NCI-H1694 treated with DMSO at 0.1 percent for 48 hours (cell line): ENCODE measurements at places on chromosomes 13 and 19.

DNA sequence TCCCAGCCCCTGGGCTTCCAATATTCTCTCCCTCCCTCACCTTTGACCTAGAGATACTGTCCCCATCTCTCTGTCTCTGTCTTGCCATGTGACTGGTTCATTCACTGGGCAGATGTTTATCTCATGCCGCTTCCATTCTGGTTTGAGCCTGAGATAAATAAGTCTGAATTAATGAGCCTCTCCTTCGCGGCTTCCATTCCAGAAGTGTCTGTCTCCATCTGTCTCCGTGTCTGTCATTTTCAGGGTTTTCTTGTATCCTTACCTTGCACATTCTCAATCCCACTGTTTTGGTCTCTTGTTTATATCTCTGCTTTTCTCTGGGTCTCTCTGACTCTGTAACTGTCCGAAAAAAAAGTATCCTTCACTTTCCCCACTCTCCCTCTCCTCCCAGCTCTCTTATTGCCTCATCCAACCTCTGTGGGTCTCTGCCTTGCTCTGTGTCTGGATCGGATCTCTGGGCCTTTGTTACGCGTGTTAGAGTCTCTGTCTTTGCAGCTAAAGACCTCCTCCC is 4.3 kb downstream of the SPHK2 start:
- no peak for DNase-seq

DNA sequence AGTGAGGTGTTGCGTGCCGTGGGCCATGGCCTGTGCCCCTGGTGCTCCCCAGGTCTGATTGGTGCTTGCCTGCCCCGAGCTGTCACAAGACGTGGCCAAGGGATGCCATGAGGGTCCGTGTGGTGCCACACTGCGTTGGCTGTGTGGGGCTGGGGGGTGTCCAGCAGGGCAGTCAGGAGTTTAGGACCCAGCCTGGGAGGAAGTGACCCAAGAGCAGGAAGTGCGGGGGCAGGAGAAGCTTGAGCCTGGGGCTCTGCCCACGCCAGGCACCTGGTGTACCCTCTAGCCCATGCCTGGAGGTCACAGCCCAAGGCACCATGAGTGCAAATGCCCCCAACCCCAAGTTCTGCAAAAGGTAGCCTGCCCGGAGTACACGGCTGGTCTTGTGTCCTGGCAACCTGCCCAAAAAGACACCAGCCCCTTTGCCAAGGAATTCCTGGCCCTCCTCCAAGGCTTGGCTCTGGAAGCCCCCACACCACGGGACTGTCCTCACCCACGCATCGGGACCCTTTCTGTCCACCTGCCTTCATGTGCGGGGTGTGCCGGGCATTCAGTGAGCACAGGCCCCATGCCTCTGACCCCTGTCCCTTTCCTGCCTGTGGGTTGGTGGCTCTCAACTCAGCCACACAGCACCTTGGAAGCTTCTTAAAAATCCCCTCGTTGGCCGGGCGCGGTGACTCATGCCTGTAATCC is 24.9 kb downstream of the MPND start:
- DNase-seq: no peak

- peak; percentile 2 for DNase-seq
Observed at GRCh38 chr13:76331943-76332712, 554.1 kb downstream of the KCTD12 start.

DNA sequence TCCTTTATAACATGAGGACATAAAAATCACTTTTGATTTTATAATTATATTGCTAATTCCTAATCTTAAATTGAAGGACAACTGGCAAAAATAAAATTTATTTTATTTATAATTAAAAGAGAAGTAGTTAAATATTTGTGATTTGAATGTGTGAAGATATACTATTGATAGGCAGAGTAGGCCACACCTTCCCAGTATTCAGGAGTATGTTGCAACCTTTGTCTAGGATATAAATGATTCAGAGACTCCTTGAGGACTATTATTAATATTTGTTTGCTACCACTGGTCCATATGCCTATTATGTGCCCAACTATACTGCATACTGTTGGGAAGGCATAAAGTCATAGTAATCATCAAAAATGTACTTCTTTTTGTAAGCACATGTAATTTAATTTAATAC is 94.2 kb downstream of the CDADC1 start:
- DNase-seq: no peak

DNA sequence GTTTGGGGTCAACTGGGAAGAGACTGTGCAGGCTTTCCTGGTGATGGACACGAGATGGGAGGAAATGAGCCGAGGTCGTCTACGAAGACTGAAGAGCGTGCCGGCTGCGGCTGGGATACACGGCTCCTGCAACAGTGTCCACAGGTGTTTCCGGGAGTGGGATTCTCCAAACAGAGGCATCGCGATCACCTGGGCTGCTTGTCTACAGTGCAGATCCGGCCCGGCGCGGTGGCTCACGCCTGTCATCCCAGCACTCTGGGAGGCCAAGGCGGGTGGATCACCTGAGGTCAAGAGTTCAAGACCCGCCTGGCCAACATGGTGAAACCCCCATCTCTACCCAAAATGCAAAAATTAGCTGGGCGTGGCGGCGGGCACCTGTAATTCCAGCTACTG is 11.6 kb upstream of the SLC39A3 start:
- DNase-seq: no peak

- no peak for DNase-seq
Observed at GRCh38 chr13:33515146-33515545, 229.6 kb upstream of the STARD13 start.

- DNase-seq: no peak
Observed at GRCh38 chr13:76023652-76024051, 387.5 kb downstream of the LMO7 start.

GRCh38 chr19:33998302-33998701 is 174.0 kb upstream of the LSM14A start:
- no peak for DNase-seq

GRCh38 chr19:2273356-2274184 is 8.4 kb downstream of the PEAK3 start:
- peak; percentile 15 for DNase-seq

DNA sequence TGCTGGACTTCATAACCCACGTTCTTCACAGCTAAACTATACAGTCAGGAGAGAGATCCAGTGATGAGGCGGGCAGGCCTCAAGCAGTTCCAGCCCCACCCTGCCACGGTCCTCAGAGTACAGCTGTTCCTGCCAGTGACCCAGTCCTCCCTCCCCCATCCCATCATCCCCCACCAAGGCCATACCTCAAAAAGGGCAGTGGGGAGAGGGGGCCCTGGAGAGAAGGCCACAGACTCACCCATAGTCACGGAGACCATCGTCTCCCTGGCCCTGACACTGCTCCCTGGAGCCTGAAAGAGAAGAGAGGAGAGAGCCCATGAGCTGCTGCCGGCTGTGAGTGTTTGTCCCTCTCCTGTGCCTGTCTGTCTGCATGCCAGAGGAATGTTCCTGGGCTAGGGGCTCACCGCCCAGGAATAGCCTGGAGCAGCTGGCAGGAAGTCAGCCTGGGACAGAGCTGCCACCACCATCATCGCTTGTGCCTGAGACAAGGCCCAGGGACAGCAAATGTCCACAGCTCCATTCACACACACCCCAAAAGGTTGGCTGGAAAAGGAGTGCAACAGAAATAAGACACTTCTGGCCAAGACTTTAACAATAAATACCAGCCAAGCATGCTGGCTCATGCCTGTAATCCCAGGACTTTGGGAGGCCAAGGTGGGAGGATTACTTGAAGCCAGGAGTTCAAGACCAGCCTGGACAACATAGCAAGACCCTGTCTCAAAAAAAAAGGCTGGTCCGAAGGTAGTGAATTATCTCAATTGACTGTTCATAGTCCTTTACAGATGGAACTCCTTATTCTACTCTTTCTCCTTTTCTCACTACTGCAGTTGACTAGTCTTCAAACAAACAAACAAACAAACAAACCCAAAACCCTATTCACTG is 6.4 kb downstream of the C19orf47 start:
- DNase-seq: no peak

DNA sequence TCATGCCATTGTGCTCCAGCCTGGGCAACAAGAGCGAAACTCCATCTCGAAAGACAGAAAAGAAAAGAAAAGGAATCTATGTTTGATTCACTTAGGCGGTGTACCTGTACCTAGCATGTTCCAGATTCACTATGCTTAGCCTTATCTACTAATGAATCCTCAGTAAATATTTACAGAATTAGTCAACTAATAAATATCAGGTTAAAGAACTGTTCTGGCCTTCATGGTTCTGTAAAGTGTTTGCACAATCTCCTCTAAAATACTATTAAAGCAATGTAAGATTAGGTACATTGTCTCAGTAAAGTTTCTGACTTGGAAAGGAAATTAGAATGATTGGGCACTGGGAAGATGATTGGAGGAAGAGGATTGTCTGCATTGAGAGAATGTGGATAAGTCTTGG is 2770.4 kb downstream of the PCDH9 start:
- DNase-seq: no peak

- no peak for DNase-seq
Observed at GRCh38 chr19:55068950-55069864, 6.3 kb upstream of the RDH13 start.

DNA sequence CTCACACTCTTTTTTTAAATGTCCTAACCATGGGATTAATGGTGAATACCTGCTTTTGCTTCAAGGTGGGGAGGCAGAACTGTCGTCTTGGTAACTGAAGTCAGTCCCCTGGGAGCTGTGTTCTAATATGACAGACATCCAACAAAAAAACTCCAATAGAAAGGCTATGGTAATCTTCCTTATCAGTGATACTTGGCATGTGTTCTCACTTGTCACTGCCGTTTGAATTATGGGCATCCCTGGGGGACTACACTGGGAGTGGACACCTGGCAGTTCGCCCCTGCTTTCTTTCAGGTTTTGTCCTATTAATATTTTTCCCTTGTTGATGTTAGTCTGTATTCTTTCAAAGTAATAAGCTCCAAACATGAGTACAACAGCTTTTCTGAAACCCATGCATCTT is 252.6 kb downstream of the SLITRK5 start:
- no peak for DNase-seq

GRCh38 chr19:40614622-40615411 is 13.6 kb downstream of the LTBP4 start:
- DNase-seq: no peak

DNA sequence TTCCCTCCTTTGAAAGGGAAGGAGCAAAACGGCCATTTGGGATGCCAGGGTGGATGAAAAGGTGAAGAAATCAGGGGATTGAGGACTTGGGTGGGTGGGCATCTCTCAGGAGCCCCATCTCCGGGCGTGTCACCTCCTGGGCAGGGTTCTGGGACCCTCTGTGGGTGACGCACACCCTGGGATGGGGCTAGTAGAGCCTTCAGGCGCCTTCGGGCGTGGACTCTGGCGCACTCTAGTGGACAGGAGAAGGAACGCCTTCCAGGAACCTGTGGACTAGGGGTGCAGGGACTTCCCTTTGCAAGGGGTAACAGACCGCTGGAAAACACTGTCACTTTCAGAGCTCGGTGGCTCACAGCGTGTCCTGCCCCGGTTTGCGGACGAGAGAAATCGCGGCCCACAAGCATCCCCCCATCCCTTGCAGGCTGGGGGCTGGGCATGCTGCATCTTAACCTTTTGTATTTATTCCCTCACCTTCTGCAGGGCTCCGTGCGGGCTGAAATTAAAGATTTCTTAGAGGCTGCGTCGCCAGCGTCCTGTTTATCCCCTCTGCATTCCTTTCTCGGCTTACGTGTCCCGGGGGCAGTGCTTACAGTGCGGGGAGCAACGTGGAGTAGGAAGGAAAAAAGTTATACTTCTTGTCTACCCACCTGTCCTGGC is 15.2 kb upstream of the S1PR4 start:
- peak; percentile 67 for DNase-seq

DNA sequence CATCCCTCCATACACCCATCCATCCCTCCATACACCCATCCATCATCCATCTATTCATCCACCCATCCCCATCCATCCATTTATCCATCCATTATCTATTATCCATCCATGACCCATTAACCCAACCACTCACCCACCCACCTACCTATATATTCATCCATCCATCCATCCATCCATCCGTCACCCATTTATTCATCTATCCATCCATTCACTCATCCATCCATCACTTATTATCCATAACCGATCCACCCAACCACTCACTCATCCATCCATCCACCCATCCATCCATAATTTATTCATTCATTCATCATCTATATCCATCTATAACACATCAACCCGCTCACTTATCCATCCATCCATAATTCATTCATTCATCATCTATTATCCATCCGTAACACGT is 28.7 kb upstream of the PTPRS start:
- no peak for DNase-seq

GRCh38 chr13:25217023-25217885 is 45.2 kb upstream of the AMER2 start:
- no peak for DNase-seq

- no peak for DNase-seq
Observed at GRCh38 chr19:35336166-35336955, 7.4 kb downstream of the CD22 start.

DNA sequence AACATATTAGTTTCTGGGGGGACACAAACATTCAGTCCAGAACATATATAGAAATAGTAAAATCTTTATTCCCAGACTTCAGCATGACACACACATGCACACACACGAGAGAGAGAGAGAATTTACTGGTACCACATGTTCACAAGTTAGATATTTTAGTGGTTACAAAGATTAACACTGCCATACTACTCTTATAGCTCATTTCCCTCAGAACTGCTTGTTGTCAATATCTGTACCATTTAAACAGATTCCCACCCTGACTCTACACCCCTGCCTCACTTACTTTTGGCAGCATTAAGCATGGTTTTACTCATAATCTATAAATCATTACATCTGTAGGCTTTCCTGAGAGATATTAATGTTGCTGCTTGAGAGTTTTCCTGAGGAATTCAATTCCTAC is 524.7 kb upstream of the HTR2A start:
- no peak for DNase-seq

DNA sequence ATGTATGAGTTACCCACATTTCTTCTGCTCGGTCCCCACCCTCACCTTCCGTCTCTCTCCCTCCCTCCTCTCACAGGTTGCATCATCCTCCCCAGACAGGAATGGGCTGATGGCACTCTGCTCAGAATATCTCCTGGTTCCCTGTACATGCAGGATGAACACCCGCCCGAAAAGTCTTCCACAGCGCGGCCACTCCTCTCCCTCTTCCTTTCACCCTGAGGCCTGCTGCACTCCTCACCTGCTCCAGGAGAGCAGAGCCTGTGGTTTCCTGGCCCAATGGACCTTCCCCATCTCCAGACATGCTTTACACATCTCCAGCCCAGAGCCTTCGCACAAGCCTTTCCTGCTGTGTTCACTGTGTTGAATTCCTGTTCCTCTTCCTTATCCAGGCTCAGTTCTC is 40.9 kb downstream of the GSX1 start:
- DNase-seq: no peak

DNA sequence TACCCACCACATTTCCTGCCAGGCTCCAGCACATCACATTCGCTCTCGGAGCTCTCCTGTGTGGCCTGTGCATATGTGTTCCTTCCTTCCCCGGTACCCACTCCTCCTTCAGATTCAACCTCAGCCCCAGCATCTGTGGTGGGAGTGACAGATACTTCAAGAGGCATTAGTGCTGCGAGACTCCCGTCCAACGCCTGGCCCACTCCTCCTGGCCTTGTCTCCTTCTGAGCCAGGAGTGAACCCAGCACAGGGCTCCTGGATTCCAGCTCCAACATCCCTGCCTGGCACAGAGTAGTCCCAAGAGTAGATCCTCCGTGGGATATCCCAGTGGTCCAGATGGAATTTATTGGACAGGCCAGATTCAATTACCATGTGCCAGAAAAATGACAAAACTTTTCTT is 55.9 kb downstream of the SACS start:
- DNase-seq: no peak
